ENCODE measurements at places on chromosomes 11 and 22. TPM values are rescaled to one million over a fixed set of nuclear protein-coding genes. Genes with fewer than 3 reads are reported as not detected.

- DNase-seq, result peak; percentile 8
- no peak overlapping the region for H3K4me3 ChIP-seq
- no peaks in the 10 kb centered on the region for H3K27me3 ChIP-seq
- H3K4me1 ChIP-seq, result peaks cover 5% of the 10 kb centered on the region
- H3K36me3 ChIP-seq, result no peaks in the 10 kb centered on the region
Measured at GRCh38 chr11:90434858-90435257, 212.0 kb upstream of the CHORDC1 start.

The FAM89B gene
- 11.7 TPM for total RNA-seq

The A4GALT gene
- 2.6 TPM for total RNA-seq

The NXPE4 gene
- not detected for total RNA-seq

The FXYD6 gene
- total RNA-seq, result 95.6 TPM

GRCh38 chr11:59141673-59142460 is 789 bp upstream of the FAM111A start:
- peaks cover 24% of the 10 kb centered on the region for H3K27me3 ChIP-seq
- peak overlapping the region; percentile 53 for H3K4me3 ChIP-seq
- DNase-seq, result no peak
- H3K27ac ChIP-seq, result no peak overlapping the region
- no peaks in the 10 kb centered on the region for H3K36me3 ChIP-seq
